ENCODE measurements at places on chromosomes 3 and 15. TPM values are rescaled to one million over a fixed set of nuclear protein-coding genes. Genes with fewer than 3 reads are reported as not detected.
A peak's percentile ranks its signal among the peaks of the same experiment; 100 is the strongest.

DNA sequence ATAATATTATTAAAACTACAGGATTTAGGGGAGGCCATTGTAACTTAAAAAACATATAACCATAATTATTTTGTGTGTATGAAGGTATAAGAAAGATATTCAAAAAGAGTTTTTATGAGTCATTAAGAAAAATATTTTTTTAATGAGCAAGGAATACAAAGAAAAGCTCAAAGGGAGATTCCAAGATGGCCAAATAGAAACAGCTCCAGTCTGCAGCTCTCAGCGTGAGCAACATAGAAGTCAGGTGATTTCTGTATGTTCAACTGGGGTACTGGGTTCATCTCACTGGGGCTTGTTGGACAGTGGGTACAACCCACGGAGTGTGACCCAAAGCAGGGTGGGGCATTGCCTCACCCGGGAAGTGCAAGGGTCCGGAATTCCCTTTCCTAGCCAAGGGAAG lies 336.1 kb downstream of the TBL1XR1 start:
- no peak overlapping the region for H3K27ac ChIP-seq
- DNase-seq: no peak
- no peaks in the 10 kb centered on the region for H3K36me3 ChIP-seq
- no peaks in the 10 kb centered on the region for H3K27me3 ChIP-seq
- H3K4me3 ChIP-seq: no peak overlapping the region

- no peak for DNase-seq
- no peak overlapping the region for H3K27ac ChIP-seq
- no peaks in the 10 kb centered on the region for H3K36me3 ChIP-seq
Observed at GRCh38 chr3:35678643-35679161, 39.4 kb downstream of the ARPP21 start.

DNA sequence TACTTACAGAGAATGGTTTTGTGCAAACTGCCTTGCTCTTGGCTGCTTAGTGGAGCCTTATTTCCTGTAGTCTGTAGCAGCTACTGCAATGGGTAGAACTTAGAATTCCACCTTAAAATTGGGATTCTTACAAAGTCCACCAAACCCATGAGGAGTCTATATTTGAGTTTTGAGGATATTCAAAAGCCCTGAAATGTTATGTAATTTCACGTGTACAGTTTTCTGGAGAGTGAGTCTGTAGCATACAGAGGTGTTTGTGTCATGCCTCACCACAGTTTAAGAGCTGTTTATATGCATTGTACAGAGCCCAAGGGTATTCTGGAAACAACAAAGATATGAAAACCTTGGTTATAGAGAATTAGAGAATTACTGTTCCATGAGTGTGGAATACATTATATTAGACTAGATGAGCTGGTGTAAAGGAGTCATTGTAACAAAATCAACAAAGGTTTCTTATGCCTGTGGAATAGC lies 114.4 kb downstream of the MBNL1 start:
- H3K27me3 ChIP-seq: no peaks in the 10 kb centered on the region
- H3K4me1 ChIP-seq: peaks cover 56% of the 10 kb centered on the region
- H3K36me3 ChIP-seq: peaks cover 6% of the 10 kb centered on the region
- peak overlapping the region; percentile 69 for H3K4me3 ChIP-seq
- H3K27ac ChIP-seq: peak overlapping the region; percentile 89
- DNase-seq: no peak

- no peak overlapping the region for H3K27ac ChIP-seq
- no peaks in the 10 kb centered on the region for H3K4me1 ChIP-seq
- no peaks in the 10 kb centered on the region for H3K36me3 ChIP-seq
- no peak for DNase-seq
- no peaks in the 10 kb centered on the region for H3K27me3 ChIP-seq
Observed at GRCh38 chr3:104832530-104832929, 534.2 kb upstream of the ALCAM start.

GRCh38 chr3:143207338-143207961 lies 87.9 kb downstream of the CHST2 start:
- H3K4me3 ChIP-seq: no peak overlapping the region
- no peaks in the 10 kb centered on the region for H3K4me1 ChIP-seq
- DNase-seq: no peak
- H3K27me3 ChIP-seq: no peaks in the 10 kb centered on the region

Gene SLC9C1
- not detected for total RNA-seq

Gene NEK10
- 2.3 TPM for total RNA-seq

Gene ANKUB1
- not detected for total RNA-seq
